Retina (tissue), 1 donor: ENCODE measurements at places on chromosomes 6 and 20.

- DNase-seq = no peak
These were observed 48.9 kb downstream of the DUSP22 start for GRCh38 chr6:340991-341827.

DNA sequence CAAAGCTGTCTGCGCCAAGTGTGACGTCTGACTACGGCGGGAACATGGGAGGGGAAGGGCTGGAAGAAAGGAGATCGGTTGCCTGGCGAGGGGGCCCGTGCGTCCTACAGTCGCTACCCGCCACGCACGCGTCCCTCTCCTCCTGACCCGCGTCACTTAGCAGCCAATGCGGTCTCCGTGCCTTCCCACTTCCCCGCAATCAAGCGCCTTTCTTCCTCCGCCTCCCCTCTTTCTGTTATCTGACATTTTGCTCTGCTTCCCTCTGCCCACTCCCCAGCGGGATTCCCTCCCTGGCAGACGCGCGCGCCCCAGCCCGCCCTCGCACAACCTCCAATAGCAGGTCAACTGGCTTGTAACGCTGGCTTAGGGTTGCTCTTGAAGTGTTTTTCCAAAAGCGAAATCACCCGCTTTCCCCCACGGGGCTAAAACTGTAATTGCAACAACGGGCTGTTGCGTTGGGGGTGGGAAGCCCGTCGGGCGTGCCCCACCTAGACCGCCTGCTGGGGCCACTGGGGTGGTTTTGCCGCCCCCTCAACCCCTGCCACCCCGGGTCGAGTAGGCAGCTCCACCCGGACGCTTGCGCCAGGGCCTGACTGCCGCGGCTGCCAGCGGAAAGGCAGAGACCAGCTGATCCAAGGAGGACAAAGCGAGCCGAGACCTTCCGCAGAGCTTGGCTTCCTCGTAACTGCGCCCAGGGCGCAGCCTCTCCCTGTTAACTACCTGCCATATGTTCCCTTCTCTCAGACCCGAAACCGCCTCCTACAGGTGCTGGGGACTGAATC, 6.2 kb upstream of the SOX4 start:
- peak; percentile 95 for DNase-seq

GRCh38 chr20:42435230-42435629, 754.5 kb downstream of the PTPRT start:
- DNase-seq = no peak

- no peak for DNase-seq
These were observed 978 bp downstream of the HLA-A start for GRCh38 chr6:29943053-29943966.

GRCh38 chr6:150200428-150201100, 57.7 kb downstream of the PPP1R14C start:
- DNase-seq = no peak

DNA sequence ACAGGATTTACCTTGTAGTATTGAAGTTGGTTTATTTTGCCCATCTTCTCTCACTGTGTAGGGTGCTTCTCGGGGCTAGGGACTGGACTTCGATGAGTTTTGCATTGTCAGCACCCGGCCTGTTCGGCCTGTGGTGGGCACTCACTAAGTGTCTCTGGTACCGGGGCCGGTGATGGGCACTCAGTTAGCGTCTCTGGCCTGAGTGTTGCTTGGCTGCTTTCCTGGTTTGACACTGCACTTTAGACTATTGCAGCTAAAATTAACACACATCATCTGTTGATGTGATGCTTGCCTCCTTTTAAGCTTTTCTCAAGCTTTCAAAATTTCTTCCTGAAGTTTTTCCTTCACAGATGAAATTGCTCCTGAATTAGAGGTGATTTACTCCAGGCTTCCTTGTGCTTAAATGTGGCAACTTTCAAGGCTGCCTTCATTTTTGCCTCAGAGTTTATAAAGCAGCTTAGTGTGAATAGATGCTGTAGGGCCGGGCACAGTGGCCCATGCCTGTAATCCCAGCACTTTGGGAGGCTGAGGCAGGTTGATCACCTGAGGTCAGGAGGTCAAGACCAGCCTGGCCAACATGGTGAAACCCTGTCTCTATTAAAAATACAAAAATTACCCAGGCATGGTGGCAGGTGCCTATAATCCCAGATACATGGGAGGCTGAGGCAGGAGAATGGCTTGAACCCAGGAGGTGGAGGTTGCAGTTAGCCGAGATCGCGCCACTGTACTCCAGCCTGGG, 41.7 kb upstream of the TULP4 start:
- no peak for DNase-seq

- DNase-seq = no peak
These were observed 5.5 kb upstream of the TMEM170B start for GRCh38 chr6:11532097-11532496.
